ENCODE measurements at places on chromosomes 3 and 15.

GRCh38 chr15:80596521-80596976, 98.6 kb upstream of the ABHD17C start:
- no peak overlapping the region for H3K27ac ChIP-seq
- H3K27me3 ChIP-seq, result no peaks in the 10 kb centered on the region
- no peaks in the 10 kb centered on the region for H3K4me1 ChIP-seq
- DNase-seq, result no peak
- no peaks in the 10 kb centered on the region for H3K36me3 ChIP-seq

DNA sequence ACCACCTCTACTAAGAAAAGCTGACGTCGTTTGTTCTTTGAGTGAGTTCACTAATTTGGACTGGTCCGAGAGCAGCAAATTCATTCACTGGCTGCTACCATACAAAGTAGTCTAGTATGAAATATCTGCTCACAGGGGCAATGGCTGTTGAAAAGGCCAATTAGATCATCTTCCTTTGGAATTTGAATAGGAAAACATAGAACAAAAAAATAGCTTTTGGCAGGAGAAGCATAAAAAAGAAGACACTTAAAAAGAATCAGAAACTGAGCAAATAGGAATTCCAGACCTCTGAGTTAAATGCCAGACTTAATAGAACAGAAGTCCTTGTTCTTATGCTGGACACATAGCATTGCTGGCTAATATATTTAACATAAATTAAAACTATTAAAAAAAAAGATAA, 159.3 kb downstream of the IL1RAP start:
- H3K27ac ChIP-seq, result no peak overlapping the region
- no peak for DNase-seq
- H3K4me1 ChIP-seq, result no peaks in the 10 kb centered on the region
- no peak overlapping the region for H3K4me3 ChIP-seq
- H3K27me3 ChIP-seq, result no peaks in the 10 kb centered on the region

DNA sequence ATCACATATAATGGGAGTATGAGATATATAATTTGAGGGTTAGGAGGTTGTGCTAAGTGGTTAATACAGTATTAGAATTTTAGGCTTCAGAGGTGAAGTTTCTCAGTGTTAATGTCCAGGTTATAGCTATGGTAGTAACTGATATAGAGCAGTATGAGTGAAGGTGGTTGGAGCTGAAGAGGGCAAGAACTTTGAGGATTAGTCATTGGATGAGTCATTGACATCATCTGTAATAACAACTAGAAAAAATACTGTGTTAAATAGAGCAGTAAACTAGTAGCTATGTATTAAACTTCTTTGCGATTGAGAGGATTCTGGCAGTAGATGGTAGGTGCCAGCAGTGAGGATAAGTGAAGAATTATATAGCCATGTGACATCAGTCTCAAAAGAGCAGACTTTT, 47.5 kb upstream of the EIF3J start:
- no peaks in the 10 kb centered on the region for H3K36me3 ChIP-seq
- H3K4me1 ChIP-seq, result no peaks in the 10 kb centered on the region
- H3K4me3 ChIP-seq, result no peak overlapping the region
- H3K27me3 ChIP-seq, result no peaks in the 10 kb centered on the region

- no peak for DNase-seq
- no peak overlapping the region for H3K27ac ChIP-seq
- no peaks in the 10 kb centered on the region for H3K27me3 ChIP-seq
- H3K4me1 ChIP-seq, result no peaks in the 10 kb centered on the region
- H3K4me3 ChIP-seq, result no peak overlapping the region
- H3K36me3 ChIP-seq, result no peaks in the 10 kb centered on the region
These were observed 266.9 kb upstream of the IGF1R start for GRCh38 chr15:98381446-98381845.

GRCh38 chr15:26689462-26689861, 83.4 kb downstream of the GABRB3 start:
- no peak overlapping the region for H3K27ac ChIP-seq
- H3K27me3 ChIP-seq, result no peaks in the 10 kb centered on the region
- no peak overlapping the region for H3K4me3 ChIP-seq
- H3K4me1 ChIP-seq, result peaks cover 13% of the 10 kb centered on the region
- no peak for DNase-seq
- H3K36me3 ChIP-seq, result no peaks in the 10 kb centered on the region

- no peak overlapping the region for H3K27ac ChIP-seq
- H3K36me3 ChIP-seq, result no peaks in the 10 kb centered on the region
- H3K4me1 ChIP-seq, result no peaks in the 10 kb centered on the region
- no peaks in the 10 kb centered on the region for H3K27me3 ChIP-seq
- DNase-seq, result peak; percentile 63
These were observed 50.7 kb downstream of the XYLB start for GRCh38 chr3:38397320-38397719.

Measured in mesendoderm (in vitro differentiated cells).